HFFc6 (cell line): ENCODE measurements at places on chromosomes 7 and 10.

DNA sequence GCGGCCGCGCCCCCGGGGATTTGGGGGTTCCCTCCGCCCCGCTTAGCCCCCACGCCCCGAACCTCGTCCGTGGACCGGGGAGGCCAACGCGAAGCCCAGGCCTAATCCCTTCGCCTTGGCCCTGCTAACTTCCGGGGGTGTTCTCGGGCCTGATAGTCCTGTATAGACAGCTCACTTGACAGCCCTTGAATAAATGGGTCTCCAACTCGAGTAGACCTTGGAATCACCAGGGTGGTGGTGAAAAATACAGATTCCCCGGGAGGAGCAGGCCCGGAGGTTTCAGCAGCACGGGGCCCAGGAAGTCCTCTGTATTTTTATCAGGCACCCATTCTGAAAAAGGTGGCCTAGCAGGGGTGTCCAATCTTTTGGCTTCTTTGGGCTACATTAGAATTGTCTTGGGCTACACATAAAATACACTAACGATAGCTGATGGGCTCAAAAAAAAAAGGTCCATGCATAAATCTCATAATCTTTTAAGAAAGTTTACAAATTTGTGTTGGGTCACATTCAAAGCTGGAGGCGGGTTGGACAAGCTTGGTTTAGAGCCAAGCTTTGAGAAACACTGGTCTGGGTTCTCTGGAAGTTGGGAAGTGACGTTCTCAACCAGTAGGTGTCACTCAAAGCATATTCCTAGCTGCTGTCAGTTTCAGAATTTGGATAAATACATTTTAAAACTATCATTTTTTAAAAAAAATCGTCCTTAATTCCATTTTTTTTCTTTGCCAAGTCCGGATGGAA, 221.7 kb downstream of the PHTF2 start:
- peak; percentile 84 for DNase-seq

DNA sequence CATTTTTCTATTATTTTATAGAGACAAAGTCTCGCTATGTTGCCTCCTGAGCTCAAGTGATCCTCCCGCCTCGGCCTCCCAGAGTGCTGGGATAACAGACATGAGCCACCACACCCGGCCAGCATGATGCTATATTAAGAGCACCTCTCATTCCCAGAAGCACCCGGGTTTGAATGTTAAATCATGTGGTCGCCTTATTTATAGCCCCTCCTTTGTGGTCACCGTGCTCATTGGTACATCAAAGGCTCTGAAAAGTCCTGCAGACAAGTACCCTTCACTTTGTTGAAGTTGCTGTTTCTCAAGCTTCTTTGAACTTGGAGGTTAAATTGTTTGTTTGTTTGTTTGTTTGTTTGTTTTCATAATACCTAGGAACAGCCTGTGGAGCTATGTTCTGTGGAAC, 40.0 kb downstream of the CLIP2 start:
- no peak for DNase-seq

DNA sequence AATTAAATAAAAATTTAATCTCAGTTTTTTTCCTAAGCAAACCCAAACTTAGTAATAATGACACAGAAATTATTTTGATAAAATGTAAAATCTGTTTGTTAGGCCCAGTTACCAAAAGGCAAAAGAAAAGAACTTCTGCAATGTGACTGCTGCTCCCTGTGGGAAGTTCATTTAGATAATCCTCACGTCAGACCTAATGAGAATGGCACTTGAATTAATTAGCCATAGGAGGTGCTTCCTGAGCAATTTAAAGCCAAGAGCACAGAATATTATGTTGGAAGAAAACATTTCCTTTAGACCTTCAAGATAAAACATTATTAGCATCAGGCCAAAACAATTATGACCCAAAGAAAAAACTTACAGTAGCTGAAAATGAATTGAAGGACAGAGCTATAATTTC, 19.4 kb downstream of the SPAM1 start:
- DNase-seq: no peak

DNA sequence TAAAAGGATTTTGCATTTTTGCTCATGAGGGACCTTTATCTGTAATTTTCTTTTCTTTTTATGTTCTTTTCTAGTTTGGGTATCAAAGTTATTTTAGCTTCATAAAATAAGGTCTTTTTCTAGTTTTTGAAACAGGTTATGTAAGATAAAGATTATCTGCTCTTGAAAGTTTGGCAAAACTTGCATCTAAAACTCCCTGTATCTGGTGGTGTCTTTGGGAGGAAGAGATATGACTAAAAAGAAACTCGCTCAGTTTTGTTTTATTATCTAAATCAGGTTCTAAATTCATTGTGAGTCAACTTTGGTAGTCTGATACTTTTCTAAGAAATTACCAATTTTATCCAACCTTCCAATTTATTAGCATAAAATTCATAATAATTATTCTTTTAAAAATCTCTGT, 55.1 kb downstream of the VCL start:
- DNase-seq: no peak

DNA sequence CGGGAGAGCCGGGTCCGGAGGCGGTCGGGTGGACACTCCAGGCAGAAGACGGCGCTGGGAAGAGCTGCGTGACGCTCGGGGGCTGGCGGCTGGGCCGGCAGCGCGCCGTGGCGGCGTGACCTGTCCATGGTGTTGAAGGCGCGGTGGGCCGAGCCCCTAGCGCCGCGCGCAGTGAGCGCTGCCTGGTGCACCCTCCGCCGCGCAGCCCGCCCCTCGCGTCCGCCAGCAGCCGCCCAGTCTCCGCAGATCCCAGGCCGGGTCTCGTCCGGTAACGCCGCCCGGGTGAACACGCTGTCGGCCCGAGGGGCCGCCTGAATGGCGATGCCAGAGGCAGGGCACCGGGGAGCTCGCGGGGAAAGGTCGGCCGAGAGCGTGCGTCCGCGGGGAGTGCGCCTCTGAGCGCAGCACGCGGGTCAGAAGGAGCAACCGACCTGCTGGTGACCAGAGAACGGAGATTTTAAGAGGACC, 657 bp upstream of the TMEM178B start:
- no peak for DNase-seq

DNA sequence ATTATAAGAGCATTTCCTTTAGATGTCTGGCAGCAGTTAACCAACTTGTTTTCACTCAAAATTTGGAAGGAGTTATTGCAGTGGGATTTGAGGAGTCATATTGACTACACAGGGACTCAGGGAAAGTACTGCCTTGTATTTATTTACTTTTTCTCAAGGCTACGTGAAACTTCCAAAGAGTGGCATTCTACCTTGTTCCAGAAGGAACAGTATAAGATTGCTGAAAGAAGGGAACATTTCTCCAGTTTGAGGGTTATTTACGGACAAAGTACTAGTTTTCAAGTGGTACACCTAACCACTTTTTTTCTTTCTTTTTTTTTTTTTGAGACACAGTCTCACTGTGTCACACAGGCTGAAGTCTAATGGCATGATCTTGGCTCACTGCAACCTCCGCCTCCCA, 5.1 kb downstream of the MORN4 start:
- DNase-seq: no peak

GRCh38 chr10:11450427-11450826, 161.0 kb downstream of the USP6NL start:
- no peak for DNase-seq

DNA sequence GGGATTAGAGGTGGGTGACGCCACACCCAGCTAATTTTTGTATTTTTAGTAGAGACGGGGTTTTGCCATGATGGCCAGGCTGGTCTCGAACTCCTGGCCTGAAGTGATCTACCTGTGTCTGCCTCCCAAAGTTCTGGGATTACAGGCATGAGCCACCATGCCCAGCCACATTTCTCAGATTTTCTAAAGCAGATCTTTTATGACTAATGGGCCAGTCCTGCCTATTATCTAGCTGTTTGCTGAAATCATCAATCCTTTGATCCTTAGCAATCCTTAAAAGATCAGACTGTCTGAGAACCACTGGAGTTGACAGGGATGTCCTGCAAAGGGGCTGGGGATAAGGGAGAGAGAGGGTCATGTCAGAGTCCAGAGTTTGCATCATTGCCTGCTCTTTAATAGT, 21.2 kb upstream of the ABCA13 start:
- no peak for DNase-seq

DNA sequence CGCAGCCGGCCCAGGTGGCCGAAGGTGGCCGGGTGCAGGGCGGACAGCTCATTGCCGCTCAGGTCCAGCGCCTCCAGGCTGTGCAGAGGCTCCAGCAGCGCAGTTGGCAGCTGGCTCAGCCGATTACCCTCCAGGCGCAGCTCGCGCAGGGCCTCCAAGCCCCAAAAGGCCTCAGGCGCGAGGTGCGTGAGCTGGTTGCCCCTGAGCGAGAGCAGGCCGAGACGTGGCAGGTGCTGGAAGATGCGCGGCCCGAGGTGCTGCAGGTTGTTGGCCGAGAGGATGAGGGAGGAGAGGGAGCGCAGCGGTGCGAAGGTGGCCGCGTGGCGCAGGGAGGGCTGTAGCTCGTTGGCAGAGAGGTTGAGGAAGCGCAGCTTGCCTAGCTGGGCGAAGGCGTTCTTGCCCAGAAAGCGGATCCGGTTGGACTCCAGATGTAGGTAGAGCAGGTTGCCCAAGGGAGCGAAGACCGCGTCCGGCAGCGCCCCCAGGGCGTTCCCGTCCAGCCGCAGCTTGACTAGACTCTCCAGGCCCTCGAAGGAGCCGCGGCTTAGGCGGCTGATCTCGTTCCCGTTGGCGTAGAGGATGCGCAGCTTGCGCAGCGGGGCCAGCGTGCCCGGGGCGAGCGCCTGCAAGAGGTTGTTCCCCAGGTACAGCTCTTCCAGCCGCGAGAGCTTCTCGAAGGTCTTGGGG, 923 bp downstream of the TRIL start:
- no peak for DNase-seq

- peak; percentile 3 for DNase-seq
These were observed 2.5 kb downstream of the CCDC6 start for GRCh38 chr10:59903871-59904270.

DNA sequence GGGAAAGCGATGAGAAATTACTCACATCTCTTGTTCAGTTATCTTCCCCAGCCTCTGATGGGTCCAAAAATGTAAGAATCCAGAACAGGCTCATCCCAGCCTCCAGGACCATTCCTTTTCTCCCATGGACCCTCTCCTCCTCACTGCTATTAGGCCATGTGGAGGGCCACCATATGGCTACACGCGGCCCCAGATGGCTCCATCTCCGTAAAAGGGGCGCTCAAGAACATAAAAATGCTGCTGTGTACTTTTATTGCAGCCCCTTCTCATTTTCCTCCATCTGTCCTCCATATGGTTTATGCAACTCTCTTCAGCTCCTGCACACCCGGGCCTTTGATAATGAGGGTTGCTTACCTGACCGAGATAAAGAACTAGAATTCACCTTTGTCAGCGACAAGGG, 166.2 kb downstream of the RAPGEF5 start:
- no peak for DNase-seq

- DNase-seq: no peak
These were observed 99.6 kb upstream of the NAMPT start for GRCh38 chr7:106384373-106384772.

GRCh38 chr7:130435311-130435854, 5.4 kb downstream of the CEP41 start:
- DNase-seq: no peak

- DNase-seq: no peak
These were observed 15.6 kb downstream of the RGS10 start for GRCh38 chr10:119526621-119527592.

DNA sequence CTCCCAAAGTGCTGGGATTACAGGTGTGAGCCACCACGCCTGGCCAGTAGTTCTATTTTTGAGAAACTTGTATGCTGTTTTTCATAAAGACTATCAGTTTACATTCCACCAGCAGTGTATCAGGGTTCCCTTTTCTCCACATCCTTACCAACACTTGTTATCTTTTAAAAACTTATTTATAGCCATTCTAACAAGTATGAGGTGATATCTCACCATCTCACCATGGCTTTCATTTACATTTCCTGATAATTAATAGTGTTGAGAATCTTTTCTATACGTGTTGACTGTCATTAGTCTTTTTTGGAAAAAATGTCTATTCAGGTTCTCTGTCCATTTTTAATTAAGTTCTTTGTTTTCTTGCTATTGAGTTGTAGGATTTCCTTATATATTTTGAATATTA, 416.1 kb downstream of the NEBL start:
- DNase-seq: no peak

- no peak for DNase-seq
These were observed 56.9 kb downstream of the ADK start for GRCh38 chr10:74207691-74208480.

GRCh38 chr7:23970193-23970592, 260.2 kb downstream of the STK31 start:
- DNase-seq: no peak

- DNase-seq: no peak
These were observed 62.5 kb upstream of the CAPZA2 start for GRCh38 chr7:116799916-116800315.

DNA sequence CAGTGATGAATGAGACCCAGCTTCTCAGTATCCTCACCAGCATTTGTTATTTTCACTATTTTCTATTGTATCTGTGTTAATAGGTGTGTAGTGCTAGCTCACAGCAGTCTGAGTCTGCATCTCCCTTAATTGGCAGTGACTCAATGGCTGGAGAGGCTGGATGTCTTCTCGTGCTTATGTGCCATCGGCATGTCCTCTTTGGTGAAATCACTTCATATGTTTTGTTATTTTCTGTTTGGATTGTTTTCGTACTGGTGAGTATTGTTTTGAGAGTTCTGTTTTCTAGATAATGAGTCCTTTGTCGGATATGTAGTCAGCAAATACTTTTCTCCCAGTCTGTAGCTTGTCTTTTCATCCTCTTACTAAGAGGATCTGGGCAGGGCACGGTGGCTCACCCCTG, 66.1 kb downstream of the AMZ1 start:
- DNase-seq: no peak

DNA sequence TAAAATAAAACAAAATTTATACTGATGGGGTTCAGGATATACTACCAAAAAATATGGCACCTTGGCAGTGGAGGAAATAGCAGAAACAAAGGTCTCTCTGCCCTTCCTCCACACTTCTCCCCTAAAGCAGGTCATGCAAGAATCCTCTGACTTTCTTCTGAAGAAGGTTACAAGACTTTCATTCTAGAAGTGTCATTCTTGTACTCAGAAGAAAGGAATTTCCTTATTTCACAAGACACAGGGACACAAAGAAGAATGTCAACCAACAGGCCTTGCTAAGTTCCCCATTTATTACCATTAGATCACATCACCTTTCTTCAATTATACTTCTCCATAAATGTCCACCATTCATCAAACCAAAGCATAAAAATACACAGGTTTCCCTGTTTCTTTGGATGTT, 470.2 kb downstream of the PAXIP1 start:
- no peak for DNase-seq

DNA sequence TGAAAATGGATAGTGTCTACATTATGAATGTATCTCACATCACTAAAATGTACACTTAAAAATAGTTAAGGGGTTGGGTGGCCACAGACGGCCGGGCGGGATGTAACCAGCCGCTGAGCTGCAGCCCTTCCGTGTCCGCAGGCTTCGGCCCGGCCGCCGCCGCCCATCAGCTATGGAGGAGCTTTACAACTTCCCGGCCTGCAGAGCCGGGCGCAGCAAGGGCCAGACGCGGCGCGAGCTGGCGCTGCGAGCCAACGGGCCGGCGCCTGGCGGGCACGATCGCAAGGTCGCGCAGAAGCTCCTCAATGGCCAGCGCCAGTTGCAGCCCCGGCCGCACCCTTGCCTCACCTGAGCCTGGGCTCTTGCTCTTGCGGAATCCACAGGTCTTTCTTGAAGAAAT, 69.1 kb downstream of the KMT2C start:
- DNase-seq: no peak
